ENCODE measurements at places on chromosomes 11 and 22.

DNA sequence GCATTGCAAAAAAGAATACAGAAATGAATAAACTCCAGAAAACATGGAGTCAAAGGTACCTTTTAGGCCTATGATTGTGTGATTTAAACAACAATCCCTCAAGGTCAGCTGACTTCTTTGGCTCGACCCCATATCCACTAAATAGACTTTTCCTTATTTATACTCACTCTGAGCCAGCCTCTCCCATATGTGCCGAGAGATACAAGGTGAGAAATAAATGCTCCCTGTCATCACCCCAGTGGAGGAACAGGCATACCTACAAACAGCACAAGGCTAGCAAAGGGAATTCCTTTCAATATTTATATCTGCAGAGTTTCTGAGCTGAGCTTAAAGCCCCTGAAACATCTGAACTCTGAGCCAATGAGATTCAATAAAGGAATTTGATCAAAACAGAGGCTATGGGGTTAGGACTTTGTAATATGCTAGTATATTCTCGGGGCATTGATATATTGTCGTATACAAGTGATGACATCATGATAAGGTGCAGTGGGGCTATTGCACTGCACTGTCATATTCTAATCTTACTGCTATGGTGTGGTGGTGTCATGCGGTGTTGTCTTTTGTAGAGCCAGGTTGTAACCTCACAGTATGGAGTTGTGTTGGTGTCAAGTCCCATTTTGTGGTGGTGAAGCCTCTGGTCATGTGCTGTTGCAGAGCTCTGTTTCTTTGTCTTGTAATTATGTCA is 56.0 kb upstream of the GALNT18 start:
- DNase-seq, result no peak

DNA sequence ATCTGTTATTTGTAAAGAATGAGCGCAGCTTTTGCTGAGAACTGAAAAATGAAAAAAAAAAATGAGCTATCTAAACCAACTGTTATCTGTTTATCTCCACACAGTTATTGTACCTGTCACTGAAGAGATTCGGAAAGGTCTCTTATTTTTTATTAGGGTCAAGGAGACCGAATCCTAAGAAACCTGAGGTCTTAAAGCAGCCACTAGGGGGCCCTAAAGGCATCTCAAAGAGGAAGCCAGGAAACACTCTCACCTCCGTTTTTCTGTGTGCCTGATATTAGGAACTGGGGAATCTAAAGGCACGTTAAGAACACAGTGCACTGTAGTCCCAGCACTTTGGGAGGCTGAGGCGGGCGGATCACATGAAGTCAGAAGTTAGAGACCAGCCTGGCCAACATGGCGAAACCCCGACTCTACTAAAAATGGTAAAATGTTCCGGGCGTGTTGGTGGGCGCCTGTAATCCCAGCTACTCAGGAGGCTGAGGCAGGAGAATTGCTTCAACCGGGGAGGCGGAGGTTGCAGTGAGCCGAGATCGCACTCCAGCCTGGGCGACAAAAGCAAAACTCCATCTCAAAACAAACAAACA is 3.5 kb upstream of the LARGE1 start:
- DNase-seq, result peak; percentile 45

- DNase-seq, result no peak
Measured at GRCh38 chr11:19995145-19995544, 165.1 kb downstream of the DBX1 start.

GRCh38 chr22:46006379-46007002 is 29.5 kb upstream of the WNT7B start:
- peak; percentile 85 for DNase-seq

GRCh38 chr22:36463783-36464184 is 17.7 kb downstream of the TXN2 start:
- DNase-seq, result no peak

GRCh38 chr22:44623771-44624510 is 78.1 kb upstream of the PRR5 start:
- DNase-seq, result no peak

DNA sequence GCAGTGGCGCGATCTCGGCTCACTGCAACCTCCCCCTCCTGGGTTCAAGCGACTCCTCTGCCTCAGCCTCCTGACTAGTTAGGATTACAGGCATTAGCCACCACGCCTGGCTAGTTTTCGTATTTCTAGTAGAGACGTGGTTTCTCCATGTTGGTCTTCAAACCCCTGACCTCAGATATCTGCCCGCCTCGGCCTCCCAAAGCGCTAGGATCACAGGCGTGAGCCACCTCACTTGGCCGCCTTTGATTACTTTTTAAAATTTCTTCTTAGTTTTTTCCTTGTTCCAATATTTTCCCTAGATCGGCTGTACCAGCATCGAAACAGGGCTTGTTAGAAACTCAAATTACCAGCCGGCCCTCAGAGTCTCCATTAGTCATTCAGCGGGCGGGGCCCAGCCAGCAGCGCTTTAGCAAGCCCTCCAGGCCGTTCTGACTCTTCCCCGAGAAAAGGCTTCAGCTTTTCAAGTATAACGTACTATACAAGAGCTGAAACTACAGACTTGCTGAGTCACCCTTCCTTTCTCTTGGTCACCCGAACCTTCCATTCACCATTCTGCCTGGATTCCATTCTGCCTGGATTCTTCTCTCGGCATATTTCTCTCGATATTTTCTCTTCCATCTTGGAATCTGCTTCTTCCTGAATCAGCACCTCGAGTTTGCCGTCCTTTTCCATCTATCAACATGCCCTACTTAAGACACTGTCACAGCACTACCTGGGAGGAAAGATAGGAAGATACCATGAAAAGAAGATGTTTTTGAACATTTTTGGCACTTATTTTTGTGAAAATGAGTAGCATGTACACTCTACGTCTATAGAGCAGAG is 6.7 kb upstream of the CAPRIN1 start:
- peak; percentile 46 for DNase-seq

DNA sequence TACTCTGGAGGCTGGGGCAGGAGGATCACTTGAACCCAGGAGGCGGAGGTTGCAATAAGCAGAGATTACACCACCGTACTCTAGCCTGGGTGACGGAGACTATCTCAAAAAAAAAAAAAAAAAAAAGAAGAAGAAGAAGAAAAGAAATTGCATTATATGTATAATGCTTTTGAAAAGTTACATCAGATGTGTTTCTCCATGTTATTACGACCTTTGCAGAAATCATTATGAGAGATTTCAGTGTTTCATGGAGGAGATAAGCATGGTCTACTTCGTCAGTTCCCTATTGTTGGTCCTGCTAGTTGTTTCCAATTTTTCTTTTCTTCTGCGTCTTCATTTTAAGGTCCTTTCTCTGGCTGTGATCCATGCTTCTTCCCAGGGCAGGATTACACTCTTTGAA is 3.0 kb downstream of the MIAT start:
- DNase-seq, result no peak

DNA sequence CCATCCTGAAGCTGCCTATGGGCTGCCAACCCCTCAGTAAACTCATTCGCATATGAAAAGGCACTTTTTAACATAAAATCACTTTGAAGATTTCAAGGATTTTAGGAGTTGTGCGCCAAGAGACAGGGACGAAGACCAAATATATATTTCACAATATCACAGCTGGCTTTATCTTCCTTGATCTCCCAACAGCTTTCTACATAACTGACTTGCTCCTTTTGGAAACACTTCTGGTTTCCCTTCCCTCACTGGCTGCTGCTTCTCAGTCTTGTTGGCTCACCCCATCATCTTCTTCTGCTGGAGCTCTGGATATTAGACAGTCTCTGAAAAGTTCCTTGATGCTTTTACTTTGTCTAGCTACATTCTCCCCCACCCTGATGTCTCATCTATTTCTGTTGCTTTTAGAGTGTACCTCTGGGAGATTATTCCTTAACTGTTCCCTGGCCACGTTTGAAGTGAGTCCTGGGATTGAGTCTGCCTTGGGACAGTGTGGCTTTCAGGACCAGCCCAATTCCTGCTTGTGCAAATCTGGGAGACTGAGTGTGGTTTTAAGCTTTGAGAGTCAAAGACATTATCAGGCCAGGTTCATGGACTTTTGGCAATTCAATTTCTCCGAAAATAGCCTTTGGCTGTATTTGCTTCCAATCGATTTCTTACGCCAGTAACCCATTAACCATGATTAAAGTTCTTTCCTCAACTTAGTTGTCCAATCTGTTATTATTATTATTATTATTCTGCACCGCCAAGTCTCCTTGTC is 30.9 kb upstream of the NNMT start:
- no peak for DNase-seq

GRCh38 chr22:45107671-45108070 is 56.1 kb upstream of the NUP50 start:
- no peak for DNase-seq

GRCh38 chr22:30704978-30705377 is 10.3 kb downstream of the OSBP2 start:
- no peak for DNase-seq

GRCh38 chr22:49979587-49980264 is 19.2 kb downstream of the PIM3 start:
- peak; percentile 49 for DNase-seq

DNA sequence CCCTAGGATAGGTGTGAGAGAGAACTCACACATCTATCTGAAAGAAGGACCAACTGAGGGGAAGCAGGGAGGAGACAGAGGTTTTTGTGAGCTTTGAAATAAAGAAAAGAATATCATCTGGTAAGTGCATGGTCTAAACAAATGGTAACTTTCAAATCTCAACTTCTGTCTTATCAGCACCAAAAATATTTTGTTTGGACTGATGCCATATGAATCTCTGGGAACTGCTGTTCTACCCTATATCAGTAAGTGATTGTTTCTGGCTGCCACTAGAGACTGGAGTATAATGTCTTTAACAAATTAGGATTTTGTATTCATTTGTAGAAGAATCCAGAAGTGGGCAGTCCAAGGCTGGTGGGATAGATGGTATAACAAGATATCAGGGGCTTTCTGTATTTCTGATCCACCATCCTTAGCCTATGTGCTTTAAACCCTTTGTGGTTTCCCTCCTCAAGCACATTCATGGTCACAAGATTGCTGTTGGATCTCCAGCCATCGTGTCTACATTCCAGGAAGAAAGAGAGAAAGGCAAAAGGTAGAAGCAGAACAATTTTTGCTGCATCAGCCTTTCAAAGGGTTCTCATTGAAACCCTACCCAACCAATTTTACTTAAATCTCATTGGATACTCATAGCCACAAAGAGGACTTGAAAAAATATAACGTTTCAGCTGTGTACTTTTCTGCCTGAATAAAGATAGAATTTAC is 4.7 kb downstream of the HEPHL1 start:
- no peak for DNase-seq

- DNase-seq, result no peak
Measured at GRCh38 chr11:111741751-111742150, 24.4 kb downstream of the PPP2R1B start.

DNA sequence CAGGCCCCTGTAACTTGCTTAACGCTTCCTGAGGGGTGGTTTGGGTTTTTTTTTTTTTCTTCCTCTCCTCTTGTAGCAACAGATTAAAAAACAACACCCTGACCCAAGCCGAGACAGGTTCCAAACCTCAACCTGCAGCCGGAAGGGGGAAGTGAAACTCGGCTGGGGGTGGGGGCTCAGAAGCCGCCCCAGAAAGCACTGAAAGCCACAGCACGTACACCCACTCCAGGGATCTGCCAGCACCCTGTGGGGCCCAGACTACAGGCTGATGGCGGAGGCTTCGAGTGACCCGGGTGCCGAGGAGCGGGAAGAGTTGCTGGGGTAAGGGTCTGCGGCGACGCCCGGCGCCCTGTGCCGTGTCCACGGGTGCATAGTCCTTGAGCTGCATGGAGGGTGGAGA is at the start of gene LSP1:
LSP1 (plus strand) TSS at position 208 of the 400 bp plus-strand sequence; CDS start at position 269, 61 bp downstream.
- peak; percentile 90 for DNase-seq

GRCh38 chr11:43574949-43575912 is 105.3 kb upstream of the HSD17B12 start:
- no peak for DNase-seq

DNA sequence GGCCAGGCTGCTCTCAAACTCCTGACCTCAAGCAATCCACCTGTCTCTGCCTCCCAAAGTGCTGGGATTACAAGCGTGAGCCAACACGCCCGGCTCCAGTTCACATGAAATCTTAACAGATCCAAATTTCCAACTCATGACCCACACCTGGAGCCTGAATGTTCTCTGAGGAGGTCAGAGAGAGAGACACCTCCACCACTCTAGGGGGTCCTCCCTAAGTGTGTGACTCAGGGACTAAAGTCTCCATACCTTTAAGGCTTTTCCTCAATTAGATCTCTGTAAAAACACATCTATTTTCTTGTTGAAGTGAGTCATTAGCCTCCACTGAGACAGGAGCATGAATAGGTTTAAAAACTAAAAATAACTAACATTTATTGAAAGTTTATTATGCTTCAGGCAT is 376.4 kb downstream of the CADM1 start:
- DNase-seq, result no peak

GRCh38 chr22:46858181-46858771 is 95.8 kb downstream of the TBC1D22A start:
- no peak for DNase-seq

DNA sequence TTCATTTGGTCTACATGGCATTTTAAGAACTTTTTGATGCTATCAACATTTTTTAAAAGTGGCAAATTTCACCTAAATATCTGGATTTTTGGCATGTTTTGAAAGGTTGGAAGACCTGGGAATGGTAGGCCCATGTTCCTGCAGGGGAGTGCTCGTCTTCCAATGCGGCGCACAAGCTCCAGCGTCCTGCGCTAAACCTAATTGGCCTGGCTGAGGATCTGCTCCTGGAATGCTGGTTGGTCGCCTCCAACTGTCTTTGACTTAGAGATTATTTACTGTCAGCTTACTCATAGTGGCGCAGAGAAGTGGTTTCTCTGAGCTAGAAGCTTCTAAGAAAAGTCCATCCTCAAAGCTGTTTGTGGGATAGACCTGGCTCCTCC is 626 bp upstream of the LIMK2 start:
- DNase-seq, result no peak

DNA sequence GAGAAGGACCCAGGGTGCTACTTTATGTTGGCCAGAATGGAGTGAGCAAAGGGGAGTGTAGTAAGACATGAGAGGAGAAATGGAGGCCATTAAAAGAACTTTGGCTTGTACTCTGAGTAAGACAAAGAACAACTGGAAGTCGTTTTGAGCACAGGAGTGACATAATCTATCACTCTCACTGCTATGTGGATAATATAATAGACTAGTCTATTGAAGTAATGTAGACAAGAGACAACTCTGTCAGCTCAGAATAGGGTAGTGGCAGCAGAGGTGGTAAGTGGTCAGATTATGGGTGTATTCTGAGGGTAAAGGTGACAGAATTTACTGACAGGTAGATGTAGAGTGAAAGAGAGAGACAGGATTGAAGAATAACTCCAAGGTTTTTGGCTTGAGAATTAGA is 8.2 kb downstream of the KIF18A start:
- DNase-seq, result no peak

- DNase-seq, result no peak
Measured at GRCh38 chr11:63869171-63869591, 30.3 kb downstream of the MARK2 start.

GRCh38 chr11:15557457-15558230 is 442.9 kb downstream of the INSC start:
- no peak for DNase-seq

- no peak for DNase-seq
Measured at GRCh38 chr11:21612326-21612725, 580.6 kb upstream of the ANO5 start.

- DNase-seq, result no peak
Measured at GRCh38 chr22:27995801-27996528, 76.9 kb upstream of the PITPNB start.
